ENCODE measurements at places on chromosomes 7 and 10. TPM values are rescaled to one million over a fixed set of nuclear protein-coding genes. Genes with fewer than 3 reads are reported as not detected.

MACROH2A2 gene
- total RNA-seq = 4.1 TPM

GDI2 gene
- 283 TPM for total RNA-seq

GRCh38 chr7:53485354-53485753, 449.9 kb downstream of the POM121L12 start:
- no peaks in the 10 kb centered on the region for H3K36me3 ChIP-seq
- H3K4me3 ChIP-seq = no peak overlapping the region
- DNase-seq = no peak
- no peak overlapping the region for H3K27ac ChIP-seq
- H3K27me3 ChIP-seq = no peaks in the 10 kb centered on the region

- H3K27ac ChIP-seq = no peak within 1 kb of the TSS
- no peak within 1 kb of the TSS for H3K4me3 ChIP-seq
- no peaks in the 10 kb centered on the region for H3K36me3 ChIP-seq
- peaks cover 9% of the 10 kb centered on the region for H3K4me1 ChIP-seq
- DNase-seq = peak; percentile 13
- H3K27me3 ChIP-seq = peaks cover 38% of the 10 kb centered on the region
Observed at GRCh38 chr10:70672165-70673042, at the start of gene ADAMTS14. TSS of gene ADAMTS14 (plus strand) at chr10:70672506. CDS start at chr10:70672803, 297 bp downstream.

DNA sequence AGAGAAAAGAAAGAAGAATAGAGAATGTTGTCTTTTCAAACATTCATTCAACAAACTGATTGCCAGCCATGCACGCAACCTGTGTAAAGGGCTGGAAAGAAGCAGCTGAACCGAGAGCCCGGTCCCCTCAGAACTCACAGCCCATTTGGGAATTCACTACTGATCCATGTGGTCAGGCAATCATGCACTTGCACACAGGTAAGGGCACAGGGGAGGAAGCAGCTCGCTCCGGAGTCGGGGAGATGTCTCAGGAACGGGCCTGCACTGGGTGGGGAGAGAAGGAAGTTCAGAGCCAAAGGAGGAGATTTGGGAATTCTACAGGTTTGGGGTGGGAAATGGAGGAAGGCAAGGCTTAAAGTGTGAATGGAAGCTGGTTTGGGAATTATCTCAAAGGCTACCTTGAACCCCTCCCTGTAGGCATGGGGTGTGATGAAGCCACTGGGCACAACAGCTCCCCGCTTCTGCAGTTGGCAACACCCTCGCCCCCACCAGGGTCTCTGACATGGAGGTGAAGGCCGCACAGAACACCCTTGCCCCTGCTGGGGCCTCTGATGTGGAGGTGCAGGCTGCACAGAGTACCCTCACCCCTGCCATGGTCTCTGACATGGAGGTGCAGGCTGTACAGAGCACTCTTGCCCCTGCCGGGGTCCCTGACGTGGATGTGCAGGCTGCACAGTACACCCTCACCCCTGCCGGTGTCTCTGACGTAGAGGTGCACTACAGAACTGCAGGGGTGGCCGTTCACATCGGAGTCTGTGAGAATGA, 194.4 kb upstream of the RNF32 start:
- no peak for DNase-seq
- H3K27ac ChIP-seq = no peak overlapping the region
- no peaks in the 10 kb centered on the region for H3K27me3 ChIP-seq
- H3K36me3 ChIP-seq = no peaks in the 10 kb centered on the region
- H3K4me1 ChIP-seq = no peaks in the 10 kb centered on the region

Measured in activated CD4-positive, alpha-beta memory T cell treated with anti-CD3 and anti-CD28 coated beads for 36 hours (primary cell).